Stimulated activated CD8-positive, alpha-beta memory T cell treated with anti-CD3 and anti-CD28 coated beads, Interleukin-2, amount 100 ng/mL, for 48 hours (primary cell): ENCODE measurements at places on chromosomes 7 and 10.

GRCh38 chr10:132376394-132376851, 20.6 kb upstream of the PWWP2B start:
- no peak for DNase-seq

GRCh38 chr10:119535305-119535704, 7.2 kb downstream of the RGS10 start:
- DNase-seq: no peak

GRCh38 chr10:98382691-98383101, 32.3 kb downstream of the PYROXD2 start:
- DNase-seq: no peak

- DNase-seq: no peak
These were observed 181.0 kb upstream of the RNF32 start for GRCh38 chr7:156459582-156459981.

DNA sequence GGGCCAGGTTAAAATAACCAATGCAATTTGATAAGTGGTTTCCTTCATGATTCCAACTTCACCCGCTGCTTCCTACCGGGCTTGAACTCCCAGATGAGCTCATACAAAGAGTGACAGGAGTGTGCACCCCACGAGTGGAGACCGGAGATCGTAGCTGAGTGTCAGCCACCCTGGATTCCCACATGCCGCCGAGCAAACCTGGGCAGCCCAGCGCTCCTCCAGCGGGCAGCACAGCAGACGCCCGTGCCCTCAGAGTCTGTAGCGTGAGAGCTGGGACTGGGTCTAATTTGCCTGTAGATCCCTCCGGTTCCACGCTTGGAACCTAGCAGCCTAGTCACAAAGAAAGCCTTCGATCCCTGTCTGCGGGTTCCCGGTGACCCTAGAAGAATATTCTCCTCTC, 476.1 kb upstream of the MGMT start:
- DNase-seq: no peak

DNA sequence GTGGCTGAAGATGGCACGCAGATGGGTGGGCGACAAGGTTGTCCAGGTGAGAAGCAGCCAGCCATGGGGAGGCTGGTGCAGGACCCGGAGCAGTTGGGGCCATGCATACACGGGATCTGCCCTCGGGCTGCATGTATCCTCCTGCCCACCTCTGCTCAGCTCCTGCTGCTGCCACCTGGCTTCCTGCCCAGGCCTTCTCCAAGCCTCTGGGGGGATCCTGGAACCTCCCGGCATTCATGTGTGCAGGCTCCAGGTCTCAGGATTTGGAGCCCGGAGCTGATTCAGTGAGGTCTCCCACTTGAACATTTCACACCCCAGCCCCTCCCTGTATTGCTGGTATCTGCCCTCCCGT, 27.0 kb downstream of the PDGFA start:
- DNase-seq: no peak

DNA sequence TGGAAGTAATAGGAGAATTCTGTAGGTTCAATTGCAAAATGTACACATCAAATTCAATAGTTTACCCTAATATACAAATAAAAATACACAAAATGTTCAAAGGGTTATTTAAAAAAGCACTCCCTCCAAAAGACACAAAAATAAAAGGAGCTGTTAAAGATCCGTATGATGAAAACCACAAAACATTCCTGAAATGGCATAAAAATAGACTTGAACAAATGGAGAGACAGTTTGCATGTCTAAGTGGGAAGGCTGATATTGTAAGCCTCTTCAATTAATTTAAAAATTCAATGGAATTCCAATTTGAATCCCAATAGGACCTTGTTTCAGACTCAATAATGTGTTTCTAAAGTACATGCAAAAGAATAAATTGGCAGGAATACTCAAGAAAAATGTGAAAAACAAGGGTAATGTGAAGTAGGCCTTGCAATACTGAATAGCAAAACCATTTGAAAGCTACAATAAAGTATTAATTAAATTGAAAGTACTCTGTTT, 38.0 kb upstream of the INSYN2A start:
- no peak for DNase-seq

DNA sequence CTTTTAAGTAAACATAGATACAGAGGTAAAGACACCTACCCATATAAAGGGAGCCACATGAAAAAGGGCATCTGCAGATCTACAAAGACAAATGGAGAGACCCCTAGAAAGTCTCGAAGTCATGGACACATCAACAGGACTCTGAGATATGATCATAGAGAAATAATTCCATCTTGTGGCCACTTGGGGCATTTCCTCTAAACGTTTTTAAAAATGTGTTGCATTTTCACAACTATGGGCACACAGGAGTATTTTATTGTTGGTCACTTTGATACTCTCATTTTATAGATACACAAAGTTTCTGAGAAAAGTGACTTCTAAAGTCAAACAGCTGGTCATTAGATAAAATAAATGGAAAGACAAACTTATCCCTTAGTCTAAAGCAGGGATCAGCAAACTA, 87.1 kb downstream of the CRTAC1 start:
- DNase-seq: no peak

DNA sequence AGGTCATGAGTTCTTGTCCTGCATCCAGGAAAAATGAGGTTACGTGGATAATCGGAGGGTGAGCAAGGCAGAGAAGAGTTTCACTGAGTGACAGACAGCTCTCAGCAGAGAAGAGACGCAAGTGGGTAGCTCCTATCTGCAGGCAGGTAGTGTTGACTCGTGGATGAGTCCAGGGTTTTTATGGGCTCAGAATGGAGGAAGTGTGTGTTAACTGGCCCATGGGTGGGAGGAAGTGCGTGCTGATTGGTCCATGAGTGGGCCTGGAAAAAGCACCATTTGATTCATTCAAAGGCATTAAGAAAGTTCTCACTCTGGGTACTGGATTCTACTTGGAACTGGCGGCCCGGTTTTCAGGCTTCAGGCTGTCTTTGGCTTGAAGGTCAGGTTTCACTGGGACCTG, 4.8 kb upstream of the DMTF1 start:
- no peak for DNase-seq

DNA sequence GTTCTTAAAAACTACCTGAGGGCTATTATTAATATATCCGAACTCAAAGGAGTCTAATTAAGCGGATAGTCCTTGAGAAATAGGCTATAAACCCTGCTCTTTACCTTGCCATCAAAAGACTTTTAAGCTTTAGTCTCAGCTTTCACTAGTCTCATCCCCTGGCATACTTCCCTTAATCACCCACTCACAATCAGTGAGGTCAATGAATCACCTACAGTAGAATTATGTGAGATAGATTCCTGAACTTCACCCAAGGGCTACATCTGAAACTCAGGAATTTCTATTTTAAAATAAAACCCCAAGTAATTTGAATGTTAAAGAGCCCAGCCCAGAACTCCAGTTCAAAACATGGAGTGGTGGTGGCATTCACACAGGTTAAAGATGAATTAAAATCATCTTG, 108.7 kb downstream of the ETV1 start:
- no peak for DNase-seq

- no peak for DNase-seq
These were observed 11.1 kb upstream of the PWWP2B start for GRCh38 chr10:132385721-132386418.

DNA sequence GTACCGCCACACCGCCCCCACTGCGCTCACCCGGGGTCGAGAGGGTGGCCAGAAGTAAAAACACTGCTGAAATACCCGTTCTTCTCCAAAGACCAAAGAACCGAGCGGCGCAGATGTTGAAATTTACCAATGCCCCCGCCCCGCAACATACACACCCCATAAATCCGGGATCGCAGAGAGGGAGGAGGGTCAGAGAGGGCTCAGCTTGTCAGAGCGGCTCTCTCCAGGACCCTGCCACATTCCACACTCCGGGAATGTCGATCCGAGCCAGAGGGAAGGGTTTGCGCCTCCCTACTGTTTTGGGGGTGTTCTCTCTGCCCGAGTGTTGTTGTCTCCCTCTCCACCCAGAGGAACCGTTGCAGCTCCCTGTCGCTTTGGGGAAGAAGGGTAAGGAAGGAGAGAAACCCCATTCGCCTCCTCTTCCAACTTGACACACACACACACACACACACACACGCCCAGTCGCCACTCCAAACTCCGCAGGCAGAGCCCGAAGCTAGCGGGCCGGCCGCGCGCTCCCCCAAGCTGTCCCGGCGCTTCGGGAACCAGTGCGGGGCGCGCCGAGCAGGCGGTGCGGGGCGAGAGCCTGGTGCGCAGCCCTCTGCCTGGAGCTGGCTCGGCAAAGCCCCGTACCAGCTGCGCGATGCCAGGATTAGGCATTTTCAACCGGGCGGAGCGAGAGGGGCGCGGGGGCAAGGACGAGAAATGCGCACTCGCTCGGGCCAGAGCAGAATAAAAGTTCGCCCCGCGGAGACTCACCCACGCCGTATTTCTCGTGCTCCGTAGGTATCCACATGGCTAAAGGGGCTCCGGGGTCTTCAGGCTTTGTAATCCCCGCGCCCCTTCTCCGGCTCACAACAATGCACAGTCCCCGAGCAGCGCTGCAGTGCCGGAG, 609 bp downstream of the DOCK4 start:
- no peak for DNase-seq

DNA sequence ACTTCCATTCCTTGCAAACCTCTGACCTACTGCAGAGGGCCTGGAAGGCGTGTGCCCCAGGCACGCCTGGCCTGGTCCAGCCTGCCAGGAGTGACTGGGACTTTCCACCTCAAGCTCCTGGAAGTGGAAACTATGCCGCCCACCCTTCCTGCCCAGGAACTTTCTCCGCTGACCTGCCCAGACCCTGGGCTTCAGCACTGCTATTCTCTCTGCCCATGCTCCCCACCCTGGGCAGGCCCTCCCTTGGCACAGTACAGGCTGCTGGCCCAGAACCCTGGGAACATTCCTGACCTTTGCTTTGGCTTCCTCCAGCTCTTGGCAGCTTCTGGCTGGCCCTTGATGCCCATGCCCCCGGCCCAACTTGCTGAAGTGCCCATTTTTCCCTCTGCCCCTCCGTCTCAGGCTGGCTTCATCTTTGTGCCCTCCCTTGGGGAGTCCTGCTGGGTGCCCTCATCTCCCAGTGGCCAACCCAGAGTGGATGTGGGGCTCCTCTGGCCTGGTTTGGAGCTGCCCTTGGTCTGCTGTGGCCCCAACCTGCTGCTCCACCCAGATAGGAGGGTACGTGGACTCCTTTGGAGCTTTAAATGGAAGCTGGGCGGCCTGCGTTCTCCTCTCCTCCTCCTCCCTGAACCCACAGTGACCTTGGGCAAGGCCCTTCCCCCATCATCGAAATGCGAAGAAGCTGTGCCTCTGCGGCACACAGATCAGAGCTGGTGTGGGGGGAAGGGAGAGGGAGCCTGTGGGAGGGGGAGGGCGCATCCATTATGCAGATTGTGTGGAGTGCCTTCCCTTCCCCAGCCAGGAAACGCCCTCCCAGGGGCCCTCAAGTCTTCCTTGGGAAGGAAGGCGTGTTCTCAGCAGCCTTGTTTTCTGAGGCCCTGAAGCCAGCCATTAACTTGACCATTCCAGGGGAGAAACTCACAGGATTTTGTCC, 3.4 kb downstream of the MMRN2 start:
- DNase-seq: no peak

DNA sequence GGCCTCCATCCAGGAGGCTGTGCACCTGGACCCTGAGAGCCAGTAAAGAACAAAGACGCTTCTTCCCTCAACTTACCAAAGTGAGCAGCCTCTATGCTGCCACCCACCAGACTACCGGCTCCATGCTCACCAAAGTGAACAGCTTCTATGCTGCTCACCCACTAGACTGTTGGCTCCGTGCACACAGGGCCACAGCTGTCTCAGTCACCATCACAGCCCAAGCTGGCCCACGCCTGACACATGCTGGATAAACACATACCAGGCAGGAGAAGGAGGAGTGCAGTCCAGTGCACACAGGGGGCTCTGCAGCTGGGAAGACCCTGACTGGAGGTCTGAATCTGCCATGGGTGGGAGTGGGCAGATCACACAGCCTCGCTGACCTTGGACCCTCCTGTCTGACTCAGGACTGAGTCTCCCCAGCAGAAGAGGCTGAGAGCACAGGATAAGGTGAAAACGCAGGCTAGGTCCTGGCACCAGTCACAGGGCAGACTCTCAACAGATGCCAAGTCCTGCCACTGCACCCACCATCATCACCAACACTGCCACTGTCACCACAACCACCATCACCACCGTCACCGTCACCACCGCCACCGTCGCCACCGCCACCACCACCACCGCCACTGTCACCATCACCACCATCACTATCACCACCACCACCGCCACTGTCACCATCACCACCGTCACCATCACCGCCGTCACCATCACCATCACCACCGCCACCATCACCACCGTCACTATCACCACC, 130.9 kb downstream of the MAD1L1 start:
- no peak for DNase-seq

GRCh38 chr10:60964257-60965235, 20.6 kb upstream of the RHOBTB1 start:
- no peak for DNase-seq

GRCh38 chr7:74284781-74285259, 4.4 kb upstream of the CLIP2 start:
- no peak for DNase-seq

DNA sequence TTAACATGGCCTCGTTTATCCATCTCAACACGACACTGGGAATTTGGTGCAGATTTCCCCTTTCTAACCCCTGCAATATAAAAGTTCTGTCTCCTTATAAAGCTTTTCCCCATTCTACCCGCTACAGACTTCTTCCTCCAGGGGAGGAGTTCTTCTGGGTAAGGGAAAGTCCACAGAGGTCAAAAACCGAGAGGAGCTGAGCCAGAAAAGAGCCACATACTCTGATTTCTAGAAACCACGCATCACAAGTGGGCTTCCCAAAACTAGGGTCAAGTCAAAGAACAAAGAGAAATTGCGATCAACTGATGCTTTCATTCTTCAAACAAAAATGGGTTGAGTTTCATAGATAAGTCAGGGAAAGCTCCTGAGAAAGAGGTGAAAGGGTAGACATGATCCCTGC, 6.8 kb downstream of the IL6 start:
- DNase-seq: no peak

GRCh38 chr7:92753614-92754013, 82.8 kb downstream of the CDK6 start:
- no peak for DNase-seq

DNA sequence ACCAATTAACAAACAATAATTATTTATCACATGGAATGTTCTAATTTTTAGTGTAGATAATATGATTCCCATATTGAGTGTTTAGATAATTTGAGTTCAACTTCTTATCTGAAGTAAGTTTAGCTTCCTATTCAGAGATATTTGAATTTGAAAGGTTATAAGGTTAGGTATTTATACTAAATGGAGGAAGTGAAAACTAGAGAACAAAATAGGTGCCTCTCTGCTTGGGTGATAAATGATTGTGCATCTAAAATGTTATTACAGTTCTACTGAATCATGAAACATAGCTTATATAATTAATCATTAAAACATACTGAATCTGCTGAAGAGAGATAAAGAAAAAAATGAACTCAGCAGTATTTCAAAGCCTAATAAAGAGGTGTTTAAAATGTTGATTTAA, 1174.3 kb downstream of the XPNPEP1 start:
- DNase-seq: no peak

- no peak for DNase-seq
These were observed 544.2 kb downstream of the KIF20B start for GRCh38 chr10:90245623-90246022.

DNA sequence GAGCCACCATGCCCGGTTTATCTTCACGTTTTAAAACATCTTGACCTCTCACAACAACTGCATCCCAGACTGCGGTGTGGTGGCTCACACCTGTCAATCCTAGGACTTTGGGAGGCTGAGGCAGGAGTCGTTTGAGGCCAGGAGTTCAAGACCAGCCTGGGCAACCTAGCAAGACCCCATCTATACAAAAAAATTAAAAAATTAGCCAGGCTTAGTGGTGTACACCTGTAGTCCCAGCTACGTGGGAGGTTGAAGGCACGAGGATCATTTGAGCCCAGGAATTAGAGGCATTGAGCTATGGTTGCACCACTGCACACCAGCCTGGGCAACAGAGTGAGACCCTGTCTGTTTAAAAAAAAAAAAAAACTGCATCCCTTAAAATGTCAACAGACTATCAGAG, 20.2 kb downstream of the TNRC18 start:
- DNase-seq: no peak
